ENCODE measurements at places on chromosomes 6 and 20. TPM values are rescaled to one million over a fixed set of nuclear protein-coding genes. Genes with fewer than 3 reads are reported as not detected.

DNA sequence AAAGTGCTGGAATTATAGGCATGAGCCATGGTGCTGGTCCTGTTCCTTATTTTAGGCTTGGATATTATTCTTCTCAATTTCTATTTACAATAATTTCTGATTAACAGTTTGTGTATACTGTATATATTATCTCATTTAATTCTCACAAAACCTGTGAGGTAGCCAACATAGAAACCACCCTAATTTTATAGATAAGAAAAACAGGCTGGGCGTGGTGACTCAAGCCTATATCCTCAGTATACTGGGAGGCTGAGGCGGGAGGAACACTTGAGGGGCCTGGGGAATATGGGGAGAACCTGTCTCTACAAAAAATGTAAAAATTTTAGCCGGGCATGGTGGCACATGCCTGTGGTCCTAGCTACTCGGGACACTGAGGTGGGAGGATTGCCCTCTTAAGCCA lies 3.8 kb upstream of the AFG1L start:
- DNase-seq = no peak
- no peak overlapping the region for H3K27ac ChIP-seq
- H3K4me1 ChIP-seq = peaks cover 45% of the 10 kb centered on the region
- no peak overlapping the region for H3K4me3 ChIP-seq

RAET1E gene
- total RNA-seq = not detected

DNA sequence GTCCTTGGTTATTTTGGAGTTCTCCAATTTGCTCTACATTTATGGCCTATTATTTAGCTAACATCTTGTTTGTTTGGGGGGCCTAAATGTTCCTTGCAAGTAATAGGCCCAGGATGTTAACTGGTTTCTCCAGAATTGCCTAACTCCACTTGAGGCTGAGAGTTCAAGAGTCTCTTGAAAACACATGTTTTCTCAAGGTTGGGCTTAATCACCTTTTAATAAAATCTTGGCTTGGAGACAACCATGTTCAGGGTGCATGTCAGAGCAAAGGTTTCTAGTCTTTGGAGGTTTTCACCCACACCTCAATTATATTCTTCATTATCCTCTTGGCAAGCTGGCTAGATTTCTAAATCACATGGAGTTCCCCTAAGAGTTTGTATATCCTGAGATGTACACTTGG lies 54.2 kb downstream of the KLHL31 start:
- no peak for DNase-seq
- no peak overlapping the region for H3K4me3 ChIP-seq
- H3K4me1 ChIP-seq = peaks cover 2% of the 10 kb centered on the region

DNA sequence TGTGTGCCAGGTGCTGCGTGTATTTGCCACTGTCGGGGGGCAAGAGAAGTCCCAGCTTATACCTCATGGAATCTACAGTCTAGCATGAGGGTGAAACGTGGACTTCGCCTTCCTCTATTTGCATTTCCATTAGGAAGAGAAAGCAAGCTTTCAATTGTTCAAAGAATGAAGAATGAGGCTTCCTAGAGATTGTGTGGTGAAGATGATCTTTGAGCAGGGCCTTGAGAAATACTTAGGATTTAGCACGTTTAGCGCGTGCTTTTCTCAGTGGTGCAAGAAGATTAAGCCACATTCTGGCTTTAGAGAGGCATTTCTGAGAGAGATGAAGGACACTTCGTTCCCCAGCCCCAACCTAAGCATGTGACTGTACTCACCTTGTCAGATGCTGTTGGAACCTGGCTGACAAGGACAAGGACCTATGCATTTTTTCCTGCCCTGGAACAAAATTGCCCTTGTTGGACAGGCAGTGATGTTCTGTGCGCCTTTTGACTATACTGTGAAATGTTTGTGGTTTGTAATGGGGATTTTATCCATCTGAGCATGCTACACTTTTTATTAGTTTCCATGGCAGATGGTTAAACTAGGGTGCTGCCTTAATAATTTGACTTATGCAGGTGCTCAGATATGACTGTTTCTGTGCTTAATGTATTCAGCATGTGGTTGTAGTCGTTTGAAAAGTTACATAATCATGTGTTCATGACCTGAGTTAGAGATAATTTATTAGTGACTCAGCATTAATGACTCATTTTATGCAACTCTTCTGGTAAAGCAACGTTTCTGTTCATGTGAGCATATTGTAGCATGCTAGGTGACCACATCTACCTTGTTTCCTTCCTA lies 10.7 kb downstream of the TULP4 start:
- H3K36me3 ChIP-seq = peaks cover 9% of the 10 kb centered on the region
- no peak overlapping the region for H3K4me3 ChIP-seq
- H3K27me3 ChIP-seq = no peaks in the 10 kb centered on the region
- no peak for DNase-seq
- peaks cover 37% of the 10 kb centered on the region for H3K4me1 ChIP-seq

- H3K27ac ChIP-seq = no peak overlapping the region
- H3K36me3 ChIP-seq = no peaks in the 10 kb centered on the region
- no peak for DNase-seq
- no peak overlapping the region for H3K4me3 ChIP-seq
These were observed 478.5 kb downstream of the QKI start for GRCh38 chr6:163892824-163893561.

GRCh38 chr6:167291623-167292300 lies 647 bp downstream of the UNC93A start:
- no peak overlapping the region for H3K4me3 ChIP-seq
- peaks cover 5% of the 10 kb centered on the region for H3K27me3 ChIP-seq
- no peaks in the 10 kb centered on the region for H3K4me1 ChIP-seq
- H3K27ac ChIP-seq = no peak overlapping the region

SLCO4A1 gene
- total RNA-seq = 51.7 TPM

GRCh38 chr6:12608016-12608860 lies 108.3 kb upstream of the PHACTR1 start:
- H3K27me3 ChIP-seq = peaks cover 4% of the 10 kb centered on the region
- peaks cover 13% of the 10 kb centered on the region for H3K4me1 ChIP-seq
- no peak overlapping the region for H3K27ac ChIP-seq
- no peak for DNase-seq
- no peaks in the 10 kb centered on the region for H3K36me3 ChIP-seq

- peaks cover 33% of the 10 kb centered on the region for H3K4me1 ChIP-seq
- peak; percentile 61 for DNase-seq
- no peak overlapping the region for H3K4me3 ChIP-seq
- peak overlapping the region; percentile 83 for H3K27ac ChIP-seq
- H3K27me3 ChIP-seq = no peaks in the 10 kb centered on the region
These were observed 146.5 kb downstream of the ZDHHC14 start for GRCh38 chr6:157527471-157527907.

POU5F1 gene
- not detected for total RNA-seq

DNA sequence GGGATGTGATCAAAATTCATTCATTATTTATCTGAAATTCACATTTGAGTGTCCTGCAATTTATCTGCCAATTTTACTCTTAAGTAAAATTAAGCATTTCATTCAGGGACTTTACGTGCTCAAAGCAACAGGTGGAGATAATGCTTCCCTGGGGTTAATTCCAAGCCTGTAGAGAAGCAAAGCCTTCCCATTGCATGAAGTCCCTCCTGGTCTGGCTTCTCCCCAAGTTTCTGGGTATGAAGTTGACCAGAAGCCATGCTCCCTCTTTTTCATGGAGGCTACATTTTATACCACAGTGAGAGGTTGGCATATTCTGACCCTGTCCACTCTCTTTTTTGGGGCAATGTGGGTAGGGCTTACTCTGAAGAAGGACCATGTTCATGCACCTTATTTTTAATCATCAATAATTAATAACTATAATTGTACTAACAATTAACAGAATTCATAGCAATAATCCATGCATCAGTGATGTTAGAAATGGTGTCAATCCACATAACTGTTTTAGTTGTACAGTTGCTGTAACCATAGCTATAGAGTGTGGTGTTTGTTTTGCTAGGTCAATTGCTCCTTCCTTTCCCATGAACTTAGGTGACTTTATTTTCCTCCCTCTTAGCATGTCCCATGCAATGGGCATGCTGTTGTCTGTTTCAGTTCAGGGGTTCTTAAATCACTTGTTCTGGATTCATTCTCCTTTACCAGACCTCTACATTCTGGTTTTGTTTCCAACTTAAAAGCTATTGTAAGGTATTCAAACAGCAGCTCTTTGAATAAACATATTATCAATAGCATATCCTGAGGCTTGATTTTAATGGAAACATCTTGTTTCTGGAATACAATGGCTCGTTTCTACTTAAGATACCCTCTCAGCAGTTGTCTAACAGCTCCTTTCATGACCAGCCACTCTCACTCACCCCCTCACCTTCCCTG lies 1.5 kb downstream of the LAMA4 start:
- H3K4me1 ChIP-seq = peaks cover 12% of the 10 kb centered on the region
- no peak for DNase-seq
- H3K36me3 ChIP-seq = no peaks in the 10 kb centered on the region
- peaks cover 65% of the 10 kb centered on the region for H3K27me3 ChIP-seq

- no peak overlapping the region for H3K27ac ChIP-seq
- peaks cover 2% of the 10 kb centered on the region for H3K27me3 ChIP-seq
- no peak for DNase-seq
- no peaks in the 10 kb centered on the region for H3K36me3 ChIP-seq
- no peak overlapping the region for H3K4me3 ChIP-seq
- H3K4me1 ChIP-seq = peaks cover 4% of the 10 kb centered on the region
These were observed 20.3 kb upstream of the SYNDIG1 start for GRCh38 chr20:24449026-24449720.

DNA sequence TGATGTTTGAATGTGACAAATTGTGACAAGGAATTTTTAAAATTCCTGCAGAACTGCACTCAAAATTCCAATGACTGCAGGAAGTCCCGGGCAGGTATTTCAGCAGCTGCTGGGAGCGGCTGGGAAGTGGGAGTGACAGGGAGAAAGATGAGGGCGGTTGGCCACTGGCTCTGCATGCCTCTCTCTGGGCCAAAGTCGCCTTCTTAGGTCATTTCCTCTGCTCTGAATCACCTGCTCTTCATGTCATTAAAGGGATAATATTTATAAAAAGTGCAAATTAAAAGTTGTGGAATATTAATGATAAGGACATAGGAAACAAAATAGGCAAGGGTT lies 43.9 kb downstream of the RAMACL start:
- peaks cover 31% of the 10 kb centered on the region for H3K4me1 ChIP-seq
- no peak for DNase-seq
- no peak overlapping the region for H3K4me3 ChIP-seq
- H3K36me3 ChIP-seq = peaks cover 3% of the 10 kb centered on the region
- H3K27ac ChIP-seq = no peak overlapping the region

MYLK2 gene
- 0.33 TPM for total RNA-seq

RAET1L gene
- not detected for total RNA-seq

DNA sequence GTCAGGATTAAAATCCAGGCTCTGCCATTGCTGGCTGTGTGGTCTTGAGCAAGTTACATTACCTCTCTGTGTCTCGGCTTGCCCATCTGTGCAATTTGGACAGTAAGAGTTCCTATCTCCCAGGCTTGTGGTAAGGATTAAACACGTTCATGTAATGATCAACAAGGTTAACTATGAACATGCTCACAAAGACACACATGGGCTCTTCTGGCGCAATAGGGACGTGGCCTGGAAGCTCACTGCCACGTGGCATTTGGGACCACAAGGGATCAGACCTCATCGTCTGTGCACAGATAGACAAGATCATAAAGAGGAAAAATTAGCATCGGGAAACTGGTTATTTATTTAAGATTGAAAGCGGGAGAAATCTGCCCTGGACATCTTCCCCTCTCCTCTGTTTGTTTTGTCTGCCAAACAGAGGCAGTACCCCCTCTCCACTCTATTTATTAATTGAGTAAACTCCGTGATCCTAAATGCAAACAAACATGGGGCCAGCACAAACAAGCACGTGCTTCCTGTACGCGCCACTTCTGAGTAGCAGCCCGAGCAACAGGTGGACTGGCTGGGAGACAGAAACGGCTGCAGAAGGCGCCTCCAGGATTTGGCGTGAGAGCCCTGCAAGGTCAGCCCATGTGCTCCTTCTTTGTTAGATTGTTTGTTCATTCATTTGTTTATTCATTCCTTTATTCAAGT lies 95.0 kb downstream of the CDH26 start:
- no peaks in the 10 kb centered on the region for H3K36me3 ChIP-seq
- DNase-seq = no peak

GRCh38 chr20:53755733-53756531 lies 162.3 kb upstream of the ZNF217 start:
- no peak overlapping the region for H3K4me3 ChIP-seq
- H3K27me3 ChIP-seq = no peaks in the 10 kb centered on the region
- H3K36me3 ChIP-seq = no peaks in the 10 kb centered on the region
- DNase-seq = no peak
- peaks cover 52% of the 10 kb centered on the region for H3K4me1 ChIP-seq
- no peak overlapping the region for H3K27ac ChIP-seq

- no peak overlapping the region for H3K27ac ChIP-seq
- H3K4me1 ChIP-seq = peaks cover 1% of the 10 kb centered on the region
- H3K4me3 ChIP-seq = no peak overlapping the region
- peak; percentile 13 for DNase-seq
- H3K27me3 ChIP-seq = no peaks in the 10 kb centered on the region
These were observed 21.7 kb downstream of the CST7 start for GRCh38 chr20:24970754-24971153.

DNA sequence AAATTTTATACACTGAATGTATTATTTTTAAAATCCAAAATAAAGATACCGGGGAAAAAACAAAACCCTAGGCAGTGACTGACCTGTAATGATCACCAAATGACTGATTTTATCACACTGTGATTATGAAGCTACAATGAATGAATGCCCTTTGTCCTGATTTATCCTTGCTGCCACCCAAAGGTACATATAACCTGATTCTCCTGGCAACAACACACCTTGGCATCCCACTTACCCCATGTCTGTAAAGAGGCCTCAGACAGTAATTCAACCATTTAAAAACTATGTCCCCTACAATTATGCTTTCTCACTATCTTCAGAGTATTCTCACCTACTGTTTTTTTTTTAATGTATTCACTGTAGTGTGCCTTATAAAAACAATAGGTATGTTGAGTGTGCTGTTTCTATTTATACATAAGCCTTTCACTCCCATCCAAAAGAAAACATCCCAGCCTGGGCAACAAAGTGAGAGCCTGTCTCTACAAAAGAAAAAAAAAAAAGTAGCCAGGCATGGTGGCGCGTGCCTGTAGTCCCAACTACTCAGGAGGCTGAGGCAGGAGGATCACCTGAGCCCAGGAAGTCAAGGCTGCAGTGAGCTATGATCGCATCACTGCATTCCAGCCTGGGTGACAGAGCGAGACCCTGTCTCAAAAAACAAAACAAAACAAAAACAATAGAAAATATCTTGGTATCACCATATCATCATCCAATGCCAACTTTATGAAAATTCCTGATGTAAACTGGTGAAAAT lies 21.7 kb downstream of the B4GALT5 start:
- H3K4me3 ChIP-seq = no peak overlapping the region
- H3K4me1 ChIP-seq = peaks cover 30% of the 10 kb centered on the region
- no peaks in the 10 kb centered on the region for H3K27me3 ChIP-seq
- no peaks in the 10 kb centered on the region for H3K36me3 ChIP-seq
- H3K27ac ChIP-seq = no peak overlapping the region
- no peak for DNase-seq

DNA sequence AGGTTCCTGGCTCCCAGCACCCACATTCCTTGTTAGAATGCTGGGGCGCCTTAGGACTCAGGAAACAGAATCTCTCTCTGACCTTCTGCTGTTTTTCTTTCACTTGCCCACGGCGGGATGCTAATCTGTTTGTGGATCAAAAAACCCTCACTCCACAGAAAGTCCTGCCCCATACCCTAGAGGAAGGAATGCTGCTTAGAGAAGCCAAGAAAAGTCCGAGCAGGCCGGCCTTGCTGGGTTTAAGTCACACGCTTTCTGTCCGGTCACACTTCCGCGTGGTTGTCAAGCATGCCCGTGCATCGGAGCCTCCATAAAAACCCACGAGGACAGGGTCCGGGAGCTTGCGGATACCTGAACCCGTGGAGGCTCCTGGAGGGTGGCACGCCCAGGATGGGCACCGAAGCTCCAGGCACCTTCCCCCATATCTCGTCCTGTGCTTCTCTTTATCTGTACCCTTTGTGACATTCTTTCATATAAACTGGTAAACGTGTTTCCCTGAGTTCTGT lies 223.1 kb downstream of the NRN1 start:
- no peaks in the 10 kb centered on the region for H3K4me1 ChIP-seq
- H3K27me3 ChIP-seq = no peaks in the 10 kb centered on the region
- no peaks in the 10 kb centered on the region for H3K36me3 ChIP-seq

MUCL3 gene
- total RNA-seq = not detected

All from activated CD4-positive, alpha-beta memory T cell treated with anti-CD3 and anti-CD28 coated beads, Interleukin-2, amount 10 ng/mL, durations not matched to agents 7 days and 5 days (primary cell).